Peyer's patch (tissue), 4 donors: ENCODE measurements at places on chromosomes 1 and 21.

DNA sequence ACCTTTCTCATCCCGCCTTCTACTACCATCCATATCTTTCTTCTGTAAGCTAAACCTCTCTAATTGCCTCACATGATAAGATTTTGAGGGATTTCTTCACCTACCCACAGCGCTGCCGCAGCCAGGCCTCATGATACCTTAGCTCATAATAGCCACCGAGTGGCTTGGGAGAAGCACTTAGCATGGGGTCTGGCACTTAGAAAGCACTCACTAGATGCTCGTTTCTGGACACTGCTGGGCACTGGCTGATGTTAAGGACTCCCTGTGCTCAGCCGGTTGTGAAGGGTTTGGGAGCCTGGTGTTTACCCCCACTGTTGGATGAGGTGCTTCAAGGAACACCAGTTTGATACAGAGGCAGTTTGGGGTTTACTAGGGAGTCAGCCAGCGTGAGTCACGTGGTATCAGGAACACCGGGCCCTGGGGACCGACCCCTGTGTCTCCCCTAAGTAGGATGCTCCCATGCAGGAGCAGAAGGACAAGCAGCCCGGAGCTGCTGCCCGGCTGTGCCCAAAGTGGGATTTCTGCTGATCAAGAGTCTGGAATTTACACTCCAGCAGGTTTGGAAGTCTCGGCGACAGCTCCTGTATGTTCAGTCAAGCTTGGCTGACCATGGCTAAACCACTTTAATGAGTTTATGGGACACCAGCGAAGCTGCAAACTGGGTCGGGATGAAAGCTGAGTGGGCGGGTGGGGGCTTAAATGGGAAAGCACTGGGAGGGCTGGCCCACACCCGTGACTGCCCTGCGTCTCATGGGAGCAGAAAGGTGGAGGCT, 63.3 kb downstream of the GALNT2 start:
- no peak for DNase-seq

GRCh38 chr1:182446033-182446669, 3.8 kb upstream of the RGSL1 start:
- no peak for DNase-seq

GRCh38 chr1:205938682-205939081, 4.6 kb downstream of the SLC26A9 start:
- DNase-seq = no peak

GRCh38 chr1:55574691-55575225, 359.6 kb upstream of the USP24 start:
- no peak for DNase-seq

- no peak for DNase-seq
Measured at GRCh38 chr1:241979926-241980325, 19.0 kb downstream of the MAP1LC3C start.

- DNase-seq = no peak
Measured at GRCh38 chr1:48526008-48526710, 54.2 kb upstream of the SPATA6 start.

DNA sequence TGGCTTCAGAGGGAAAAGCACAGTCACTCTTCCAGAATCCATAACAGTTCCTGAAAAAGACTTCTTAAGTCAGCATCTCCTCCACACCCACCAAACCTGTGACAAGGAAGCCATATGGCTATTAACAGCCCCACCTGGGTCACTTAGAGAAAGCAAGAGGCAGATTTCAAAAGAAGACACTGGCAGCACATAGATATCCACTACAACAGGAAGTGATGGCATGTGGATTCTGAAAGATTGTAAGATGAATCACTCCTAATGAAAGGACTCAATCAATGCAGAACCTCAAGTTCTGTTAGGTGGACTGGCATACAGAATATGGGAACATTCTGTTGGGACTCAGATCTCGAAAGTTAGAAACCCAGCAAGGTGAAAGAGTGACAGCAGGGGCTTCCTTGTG, 365.9 kb downstream of the TGFB2 start:
- DNase-seq = no peak

- DNase-seq = peak; percentile 58
Measured at GRCh38 chr1:230972855-230973271, 5.8 kb downstream of the TTC13 start.

GRCh38 chr1:110494522-110495406, 24.2 kb downstream of the KCNA10 start:
- no peak for DNase-seq

DNA sequence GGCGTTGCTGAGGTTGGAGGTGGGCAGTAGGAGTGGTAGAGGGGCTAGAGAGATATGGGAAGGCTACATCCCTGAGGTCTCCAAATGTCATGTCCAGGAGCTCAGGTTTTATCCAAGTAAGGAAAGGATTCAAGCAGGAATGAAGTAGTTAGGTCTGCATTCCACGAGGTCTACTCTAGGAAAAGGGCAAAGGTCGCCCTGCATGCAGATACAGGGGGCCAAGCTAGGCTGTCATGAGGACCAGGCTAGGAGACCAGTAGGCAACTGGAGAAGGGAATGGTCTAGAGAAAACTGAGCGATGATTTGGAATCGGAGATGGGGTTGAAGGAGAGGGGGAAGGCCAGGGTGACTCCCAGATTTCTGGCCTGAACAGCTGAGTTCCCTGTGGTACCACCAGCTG, 48.7 kb downstream of the IRF2BP2 start:
- DNase-seq = no peak

DNA sequence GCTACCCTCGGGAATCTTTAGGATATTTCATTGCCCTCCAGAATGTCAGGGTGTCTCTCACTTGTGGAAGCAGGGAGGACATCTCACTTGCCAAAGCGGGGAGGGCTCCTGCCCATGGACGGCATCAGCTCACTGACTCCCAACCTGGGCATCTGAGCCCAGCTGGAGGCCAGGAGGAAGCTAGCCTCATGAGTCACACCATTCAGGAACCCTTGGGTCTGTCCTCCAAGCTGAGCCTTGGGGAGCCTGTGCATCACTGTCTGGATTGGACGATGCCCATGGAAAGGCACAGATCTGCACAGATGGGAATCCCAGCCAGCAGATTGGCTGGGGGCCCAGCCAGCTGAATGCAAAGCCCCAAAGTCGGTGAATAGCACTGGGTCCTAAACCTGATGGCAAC, 25.2 kb downstream of the WNT3A start:
- no peak for DNase-seq

DNA sequence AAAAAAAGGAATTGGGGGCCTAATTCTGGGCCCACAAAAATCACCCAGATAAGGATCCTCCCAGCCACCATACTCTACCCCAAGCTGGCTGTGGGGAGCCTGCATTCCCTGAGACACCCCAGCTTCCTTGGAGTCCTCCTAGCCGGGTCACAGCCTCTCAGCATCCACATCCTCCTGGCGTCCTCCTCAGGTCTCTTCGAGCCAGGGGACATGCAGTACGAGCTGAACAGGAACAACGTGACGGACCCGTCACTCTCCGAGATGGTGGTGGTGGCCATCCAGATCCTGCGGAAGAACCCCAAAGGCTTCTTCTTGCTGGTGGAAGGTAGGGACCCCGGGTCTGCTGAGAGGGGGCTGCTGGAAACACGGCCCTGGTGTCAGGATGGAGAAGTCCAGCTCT, 64.3 kb downstream of the ALPL start:
- DNase-seq = no peak

GRCh38 chr21:15003463-15004135, 61.2 kb downstream of the NRIP1 start:
- DNase-seq = no peak

GRCh38 chr1:187490266-187490665, 661.5 kb downstream of the PLA2G4A start:
- DNase-seq = no peak

GRCh38 chr1:30693822-30694221, 29.6 kb downstream of the MATN1 start:
- no peak for DNase-seq

DNA sequence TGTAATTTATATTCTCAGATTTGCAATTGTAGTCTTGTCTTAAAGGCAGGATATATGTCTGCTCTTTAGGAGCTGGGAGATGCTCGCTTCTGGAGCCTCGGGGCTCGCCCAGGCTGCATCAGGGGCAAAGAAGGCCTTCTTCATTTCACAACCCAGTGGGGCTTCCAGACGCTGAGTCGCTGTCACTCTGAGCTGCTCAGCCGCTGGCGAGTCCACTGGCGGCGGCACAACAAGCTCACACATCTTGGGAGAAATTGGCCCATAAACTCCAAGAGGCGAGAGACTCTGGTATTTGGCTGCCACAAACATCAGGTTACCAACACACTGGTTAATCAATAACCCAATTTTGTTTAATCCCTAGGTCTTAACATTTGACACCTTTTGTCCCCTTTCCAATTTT, 216.6 kb downstream of the ATG4C start:
- no peak for DNase-seq

GRCh38 chr1:232186931-232187330, 443.0 kb downstream of the SIPA1L2 start:
- DNase-seq = no peak

DNA sequence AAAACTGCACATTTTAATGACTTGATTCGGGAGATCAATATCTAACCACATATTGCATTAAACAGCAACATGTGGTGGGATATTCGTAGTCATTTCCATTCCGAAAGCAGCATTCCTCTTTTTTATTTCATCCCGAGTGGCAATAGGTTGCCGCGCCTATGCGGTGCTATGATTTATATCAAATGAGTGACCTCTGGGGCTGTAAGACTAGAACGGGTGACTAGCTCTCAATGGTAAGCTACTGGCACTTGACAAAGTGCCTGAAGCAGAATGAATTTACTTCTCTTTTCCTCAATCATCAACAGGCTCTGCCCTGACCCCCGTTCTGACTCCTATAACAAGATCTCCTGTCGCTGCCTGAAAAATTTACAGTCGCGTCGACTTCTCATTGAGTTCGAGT, 162.3 kb downstream of the ZNF281 start:
- no peak for DNase-seq

DNA sequence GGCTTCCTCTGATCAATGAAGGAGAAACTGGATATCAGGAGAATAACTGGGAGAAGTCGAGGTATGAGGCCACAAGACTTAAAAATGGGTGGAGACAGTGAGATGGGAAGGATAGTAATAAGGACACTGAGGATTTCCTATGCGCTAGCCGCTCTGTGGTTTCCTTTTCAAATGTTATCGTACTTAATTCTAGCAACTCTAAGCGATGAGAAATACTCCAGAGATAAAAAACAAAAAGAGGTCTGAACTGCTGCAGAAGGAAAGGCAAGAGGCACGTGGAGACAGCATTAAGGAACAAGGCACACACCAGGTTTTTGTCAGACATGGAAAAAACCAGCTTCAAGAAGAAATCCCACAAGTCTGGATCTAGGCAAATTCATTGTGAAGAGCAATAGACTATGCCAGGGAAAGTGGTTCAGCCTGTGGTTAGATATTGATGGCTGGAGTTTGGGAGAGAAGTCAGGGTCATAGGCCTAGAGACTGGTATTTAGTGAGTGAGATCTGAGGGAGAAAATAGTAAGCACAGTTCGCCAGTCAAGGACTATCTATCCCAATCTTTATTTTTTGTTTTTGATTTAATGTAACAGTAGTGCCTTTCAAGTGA, 5.3 kb downstream of the CLCA2 start:
- no peak for DNase-seq

GRCh38 chr21:35843911-35844667, 216.2 kb downstream of the SETD4 start:
- no peak for DNase-seq

DNA sequence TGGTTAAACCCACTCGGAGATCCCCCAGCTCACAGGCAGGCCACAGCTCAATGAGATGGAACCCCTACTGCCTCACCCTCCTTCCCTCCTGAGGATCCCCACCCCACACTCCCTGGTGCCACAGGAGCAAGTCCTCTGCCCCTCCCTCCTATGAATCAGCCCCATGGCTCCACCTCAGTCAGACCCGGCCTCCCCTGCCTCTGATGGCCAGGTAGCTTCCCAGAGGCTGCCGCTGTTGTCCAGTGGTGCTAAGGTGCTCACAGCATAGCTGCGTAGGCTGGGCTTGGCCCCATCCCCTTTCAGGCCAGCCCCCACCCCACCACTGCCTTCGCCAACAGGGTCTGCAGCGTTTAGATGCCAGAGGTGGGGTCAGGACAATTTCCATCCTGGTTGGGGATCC, 98.5 kb upstream of the IGSF21 start:
- DNase-seq = no peak

GRCh38 chr21:33815143-33815707, 100.4 kb downstream of the ATP5PO start:
- DNase-seq = no peak

DNA sequence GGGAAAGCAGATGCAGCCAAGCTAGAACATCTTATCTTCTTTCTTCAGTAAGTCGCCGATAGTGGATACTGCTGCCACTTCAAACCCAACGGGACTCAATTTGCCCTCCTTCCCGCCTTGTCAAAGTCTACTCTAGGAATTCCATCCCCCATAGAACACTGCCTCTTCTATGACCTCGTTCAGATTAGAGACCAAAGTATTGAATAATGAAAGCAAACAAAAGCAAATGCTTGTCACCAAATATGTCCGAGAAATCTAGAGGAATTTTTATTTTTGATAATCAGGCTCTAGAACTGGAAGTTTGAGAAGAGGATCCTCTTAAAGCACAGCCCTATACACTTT, 853 bp upstream of the RRAGC start:
- DNase-seq = no peak

GRCh38 chr21:42218836-42219605, at the start of gene ABCG1:
Gene ABCG1, plus strand, starts transcription at chr21:42219140. Its CDS starts 123 bp downstream, at chr21:42219263.
- DNase-seq = peak; percentile 75

- DNase-seq = no peak
Measured at GRCh38 chr1:203701606-203702005, 63.4 kb upstream of the LAX1 start.

DNA sequence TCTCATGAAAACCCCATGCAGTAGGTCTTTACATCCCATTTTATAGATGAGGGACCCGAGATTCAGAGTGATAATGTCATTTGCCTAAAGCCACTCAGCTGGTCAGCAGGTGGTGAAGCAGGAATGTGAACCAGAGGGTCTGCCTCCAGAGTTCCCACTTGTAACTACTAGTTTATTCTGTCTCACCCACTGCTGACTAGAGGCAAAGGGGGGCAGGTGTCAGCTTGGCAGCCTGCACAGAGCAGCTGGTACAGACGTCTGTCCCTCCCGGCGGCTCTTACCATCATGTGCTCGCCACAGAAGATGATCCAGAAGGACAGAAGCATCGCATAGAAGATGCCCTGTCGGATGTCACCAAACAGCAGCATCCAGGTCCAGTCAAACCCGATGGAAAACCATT, 82.4 kb downstream of the WLS start:
- DNase-seq = no peak

DNA sequence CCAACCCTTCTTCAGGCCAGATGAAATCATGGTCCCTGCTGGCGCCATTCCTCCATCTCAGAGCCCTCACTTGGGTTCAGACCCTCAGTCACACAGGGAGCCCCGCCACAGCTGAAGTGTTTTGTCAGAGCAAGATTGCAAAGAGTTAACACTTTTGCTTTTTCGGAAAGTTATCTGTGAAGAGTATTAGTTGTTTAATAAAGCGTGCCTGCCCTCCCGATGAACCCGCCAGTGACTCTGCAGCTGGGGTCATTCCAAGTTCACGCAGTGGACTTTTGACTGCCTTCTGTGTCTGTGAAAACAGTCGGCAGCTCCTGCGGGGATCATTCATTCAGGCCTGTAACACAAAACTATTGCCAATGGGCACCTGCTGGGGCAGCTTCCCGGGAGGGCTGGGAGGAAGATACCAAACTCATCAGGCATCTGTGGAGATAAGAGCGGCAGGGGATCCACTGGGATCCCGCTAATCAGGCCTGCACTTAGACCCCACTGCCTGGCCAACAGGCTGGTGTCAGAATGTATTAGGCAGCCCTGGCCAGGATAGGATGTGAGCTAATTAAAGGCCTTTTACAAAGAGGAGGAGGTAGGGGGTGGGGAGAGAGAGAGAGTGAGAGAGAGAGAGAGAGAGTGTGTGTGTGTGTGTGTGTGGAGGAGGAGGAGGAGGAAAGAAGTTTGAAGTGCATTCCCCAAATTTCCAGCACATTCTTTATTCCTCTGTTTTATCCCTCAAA, 184.5 kb downstream of the DHRS3 start:
- DNase-seq = peak; percentile 71

- DNase-seq = peak; percentile 80
Measured at GRCh38 chr1:167650269-167651160, 20.5 kb downstream of the RCSD1 start.
